ENCODE measurements at places on chromosomes 1 and 21.

DNA sequence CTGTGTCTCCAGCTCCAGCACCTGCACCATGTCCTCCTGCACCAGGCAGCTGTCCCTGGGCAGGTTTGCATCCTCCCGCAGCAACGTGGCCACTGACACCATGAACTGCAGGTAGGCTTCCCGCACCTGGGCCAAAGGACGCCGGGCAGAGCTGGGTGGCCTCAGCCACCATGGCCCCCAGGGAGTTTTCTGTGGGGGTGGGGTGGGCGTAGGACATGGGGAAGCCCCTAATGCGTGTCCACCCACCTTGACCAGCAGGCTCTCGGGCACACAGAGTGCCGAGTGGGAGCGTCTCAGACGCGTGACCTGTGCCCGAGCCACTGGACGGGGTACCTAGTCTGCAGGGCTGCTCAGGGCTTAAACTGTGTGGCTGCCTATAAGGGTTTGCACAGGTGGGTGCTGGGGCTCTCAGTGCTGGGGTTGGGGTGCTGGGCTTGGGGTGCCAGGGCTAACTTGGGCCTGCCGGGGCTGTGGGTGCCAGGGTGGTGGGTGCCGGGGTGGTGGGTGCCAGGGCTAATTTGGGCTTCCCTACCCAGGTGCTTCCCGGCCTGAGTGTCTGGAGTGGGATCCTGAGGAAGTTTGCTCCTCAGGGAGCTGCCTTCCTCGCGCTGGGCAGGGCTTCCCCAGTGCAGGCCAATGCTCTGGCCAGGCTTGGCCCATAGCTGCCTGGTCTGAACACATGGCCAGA is 17.7 kb downstream of the PRXL2B start:
- no peak for DNase-seq

- DNase-seq: no peak
Measured at GRCh38 chr1:65176056-65176450, 28.1 kb downstream of the AK4 start.

GRCh38 chr1:199551967-199552565 is 475.4 kb upstream of the NR5A2 start:
- peak; percentile 13 for DNase-seq

GRCh38 chr1:107110326-107110725 is 30.5 kb upstream of the NTNG1 start:
- DNase-seq: no peak

GRCh38 chr1:84299536-84300170 is 1.9 kb upstream of the SAMD13 start:
- DNase-seq: no peak

GRCh38 chr21:20661246-20661645 is 337.0 kb upstream of the NCAM2 start:
- DNase-seq: no peak

- DNase-seq: no peak
Measured at GRCh38 chr1:54403405-54403804, 2.8 kb downstream of the SSBP3 start.

GRCh38 chr1:33599516-33600115 is 127.2 kb downstream of the ZSCAN20 start:
- DNase-seq: no peak

- DNase-seq: no peak
Measured at GRCh38 chr1:78527706-78528105, 36.9 kb downstream of the PTGFR start.

DNA sequence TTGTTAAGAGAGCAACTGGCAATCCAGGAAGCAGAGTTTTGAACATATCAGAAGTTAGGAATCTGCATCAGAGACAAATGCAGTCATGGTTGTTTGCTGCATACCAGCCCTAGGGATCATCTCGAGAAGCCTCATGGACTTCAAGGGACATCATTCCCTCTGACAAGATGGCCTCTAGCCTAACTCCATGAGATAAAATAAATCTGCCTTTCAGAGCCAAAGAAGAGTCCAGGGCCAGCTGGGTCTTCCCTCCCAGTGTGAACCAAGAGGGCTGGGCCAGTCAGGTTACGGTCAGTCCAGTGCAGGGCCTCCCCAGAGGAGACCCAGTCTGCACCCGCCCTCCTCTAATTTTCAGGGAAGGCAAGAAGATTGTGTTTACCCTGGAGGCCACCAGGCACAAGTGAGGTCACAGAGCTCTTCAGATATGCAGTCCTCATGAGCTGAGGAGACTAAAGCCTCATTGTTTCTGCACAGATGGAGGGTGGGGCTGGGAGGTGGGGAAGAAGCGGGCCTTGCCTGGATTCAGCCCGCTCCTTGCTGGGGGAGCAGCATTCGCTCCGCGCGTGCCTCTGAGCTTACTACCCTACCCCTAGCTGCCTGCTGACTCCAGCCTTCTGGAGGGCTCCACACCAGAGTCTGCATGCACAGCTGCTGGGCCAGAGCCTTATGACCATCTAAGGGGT is 52.8 kb downstream of the CAPN2 start:
- DNase-seq: no peak

DNA sequence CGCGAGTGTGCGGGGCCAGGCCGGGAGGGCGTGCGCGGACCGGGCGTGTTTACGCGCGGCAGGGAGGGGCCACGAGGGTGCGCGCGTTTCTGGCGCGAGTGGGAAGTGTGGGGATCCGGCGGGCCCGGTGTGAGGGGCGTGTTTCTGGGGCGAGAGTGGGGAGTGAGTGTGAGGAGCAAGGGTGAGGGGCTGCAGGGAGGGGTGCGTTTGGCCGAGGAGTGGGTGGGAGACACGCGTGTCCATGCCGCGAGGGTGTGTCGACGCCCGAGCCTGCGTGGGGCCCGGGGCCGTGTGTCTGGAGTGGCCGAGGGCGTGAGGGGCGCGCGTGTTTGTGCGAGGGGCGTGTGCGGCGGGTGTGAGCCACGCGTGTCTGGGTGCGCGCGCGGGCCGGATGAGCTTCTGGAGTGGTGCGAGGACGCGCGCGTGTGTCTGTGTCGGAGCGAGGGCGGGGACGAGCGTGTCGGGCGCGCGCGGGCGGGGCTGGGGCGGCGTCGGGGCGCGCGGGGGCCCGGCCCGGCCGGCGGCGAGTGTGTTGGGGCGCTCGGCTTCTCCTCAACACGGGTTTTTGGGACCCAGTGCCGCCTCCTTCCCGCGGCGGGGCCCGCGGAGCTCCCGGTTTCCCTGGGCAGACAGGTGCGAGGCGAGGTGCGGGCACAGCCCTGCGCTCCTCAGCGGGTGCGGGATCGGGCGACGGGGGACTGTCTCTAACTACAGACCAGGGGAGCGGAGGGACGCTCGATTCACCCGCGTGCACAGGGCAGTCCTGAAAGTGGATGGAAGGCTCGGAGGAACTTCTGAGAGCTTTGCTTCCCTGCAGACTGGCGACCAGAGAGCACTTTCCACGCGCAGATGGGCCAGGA is 65.8 kb upstream of the VAMP3 start:
- DNase-seq: no peak

DNA sequence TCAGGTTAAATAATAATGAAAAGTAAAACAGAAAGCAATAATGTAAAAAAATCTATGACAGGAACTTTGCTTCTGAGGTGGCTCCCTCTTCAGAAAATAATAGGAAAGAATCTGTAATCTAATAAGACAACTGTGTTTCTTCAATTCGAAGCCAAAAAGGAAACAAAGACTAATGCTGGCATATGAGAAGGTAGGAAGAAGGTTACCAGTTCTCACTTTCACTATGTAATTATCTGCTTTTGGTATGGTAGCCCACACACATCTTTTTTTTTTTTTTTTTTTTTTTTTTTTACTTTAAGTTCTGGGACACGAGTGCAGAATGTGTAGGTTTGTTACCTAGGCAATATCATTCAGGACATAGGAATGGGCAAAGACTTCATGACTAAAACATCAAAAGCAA is 47.1 kb downstream of the COP1 start:
- DNase-seq: no peak

GRCh38 chr1:154736841-154737240 is 128.9 kb upstream of the ADAR start:
- DNase-seq: peak; percentile 29

GRCh38 chr1:100219883-100220282 is 29.8 kb downstream of the DBT start:
- no peak for DNase-seq

GRCh38 chr1:219427403-219427802 is 185.5 kb downstream of the ZC3H11B start:
- DNase-seq: no peak

GRCh38 chr1:151501474-151501873 is 9.7 kb upstream of the CGN start:
- DNase-seq: no peak

GRCh38 chr21:43884861-43885417 is 19.9 kb downstream of the AGPAT3 start:
- DNase-seq: no peak

DNA sequence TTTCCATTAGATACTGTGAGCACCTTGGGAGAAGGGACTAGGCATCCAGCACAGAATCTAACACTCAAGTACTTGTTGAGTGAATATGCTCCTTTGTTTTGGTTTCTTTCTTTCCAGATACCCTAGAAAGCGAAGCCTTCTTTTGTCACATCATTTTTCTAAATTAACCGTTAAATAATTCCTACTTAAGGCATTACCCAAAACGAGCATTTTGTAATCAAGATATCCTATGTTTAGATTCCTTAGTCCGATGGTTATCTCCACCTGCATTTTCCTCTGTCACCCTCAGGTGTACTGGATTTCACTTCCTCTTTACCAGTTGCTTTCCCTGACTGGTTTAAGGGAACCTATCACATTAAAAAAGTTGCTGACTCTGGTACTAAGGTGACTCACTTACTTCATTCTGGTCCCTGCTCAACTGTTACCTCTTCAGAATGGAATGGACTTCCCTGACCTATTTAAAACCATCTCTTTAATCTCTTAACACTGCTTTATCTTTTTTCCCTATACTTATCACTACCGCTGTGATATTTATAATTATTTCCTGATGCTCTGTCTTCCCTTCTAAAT is 3.2 kb downstream of the B3GALNT2 start:
- no peak for DNase-seq

DNA sequence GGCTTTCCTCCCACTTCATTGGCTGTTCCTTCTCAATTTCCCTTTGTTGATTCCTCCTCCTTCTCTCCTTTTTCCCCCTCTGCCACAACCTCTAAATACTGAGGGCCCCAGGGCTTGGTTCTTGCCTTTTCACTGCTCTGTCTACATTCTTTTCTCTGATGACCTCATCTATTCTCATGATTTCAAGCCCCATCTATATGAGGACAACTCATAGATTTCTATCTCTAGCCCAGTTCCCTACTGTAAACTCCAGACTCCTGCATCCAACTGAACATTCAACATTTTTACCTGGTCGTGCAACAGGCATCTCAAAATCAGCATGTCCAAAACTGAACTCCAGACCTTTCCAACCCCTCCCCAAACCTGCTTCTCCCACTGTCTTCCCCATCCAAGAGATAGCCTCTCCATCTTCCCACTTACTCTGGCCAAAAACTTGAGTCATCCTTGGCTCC is 11.5 kb upstream of the SLC9A1 start:
- DNase-seq: no peak

- DNase-seq: no peak
Measured at GRCh38 chr1:114152089-114152507, 1.6 kb downstream of the SYT6 start.

GRCh38 chr1:210635108-210635507 is 306.4 kb downstream of the HHAT start:
- no peak for DNase-seq

DNA sequence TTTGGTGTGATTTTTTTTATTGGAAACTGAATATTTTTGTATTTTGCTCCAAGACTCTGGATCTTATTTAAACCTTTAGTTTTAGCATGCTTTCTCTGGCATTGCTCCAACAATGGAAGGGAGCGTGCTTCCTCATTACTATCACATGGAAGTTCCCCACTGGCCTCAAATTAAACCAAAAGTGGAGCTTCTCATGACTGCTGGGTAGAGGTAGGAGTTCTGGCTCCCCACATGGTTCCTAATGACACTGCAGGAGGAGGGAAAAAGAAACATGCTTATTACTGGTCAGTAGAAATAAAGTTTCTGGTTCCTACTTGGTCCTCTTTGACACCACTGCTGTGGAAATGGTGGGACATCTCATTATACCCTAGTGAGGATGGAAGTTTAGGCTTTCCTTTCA is 310.5 kb downstream of the PTGER3 start:
- no peak for DNase-seq

GRCh38 chr1:119781434-119782210 is 12.9 kb upstream of the HMGCS2 start:
- DNase-seq: no peak

- DNase-seq: no peak
Measured at GRCh38 chr21:35406635-35407034, 357.5 kb upstream of the RUNX1 start.

GRCh38 chr21:35106246-35106835 is 57.2 kb upstream of the RUNX1 start:
- no peak for DNase-seq

DNA sequence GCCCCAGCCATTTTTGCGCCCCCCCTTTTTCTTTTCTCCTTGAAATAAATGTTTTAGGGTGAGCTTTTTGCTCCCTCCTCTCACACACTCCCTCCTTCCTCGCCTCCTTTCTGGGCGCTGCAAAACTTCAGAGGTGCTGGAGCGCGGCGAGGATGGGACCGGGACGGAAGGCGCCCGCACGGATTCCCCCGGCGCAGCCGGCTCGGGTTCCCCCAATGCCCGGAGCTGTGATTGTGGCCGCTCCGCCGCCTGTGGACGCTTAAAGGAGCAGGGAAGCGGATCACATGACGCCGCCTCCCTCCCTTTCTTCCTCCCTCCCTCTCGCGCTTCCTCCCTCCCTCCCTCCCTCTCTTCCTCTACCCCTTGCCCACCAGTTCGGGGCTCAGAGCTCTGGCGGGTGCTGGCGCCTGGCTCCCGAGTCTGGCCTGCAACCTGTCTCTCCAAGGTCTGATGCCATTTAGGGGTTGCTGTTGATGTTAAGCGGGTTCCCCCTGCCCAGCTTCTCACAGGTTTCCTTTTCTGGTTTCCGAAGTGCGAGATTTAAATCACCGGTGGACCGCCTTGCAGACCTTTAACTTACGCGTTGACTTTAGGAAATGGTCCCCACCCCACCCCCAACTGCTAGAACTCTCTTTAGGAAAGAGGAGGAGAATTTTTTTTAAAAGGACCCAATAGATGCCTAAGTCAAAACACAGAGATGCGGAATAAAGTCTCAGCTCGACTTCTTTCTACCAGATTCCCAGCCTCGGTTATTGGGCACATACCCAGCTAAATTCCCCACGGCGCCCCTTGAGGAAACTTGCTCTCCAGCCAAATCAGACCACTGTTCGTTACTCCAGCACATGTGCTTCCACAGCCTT is at the start of gene WLS:
Gene WLS (minus strand): TSS at position 235 of the 860 bp plus-strand sequence. CDS start 224 bp downstream, at position 11.
- DNase-seq: no peak

DNA sequence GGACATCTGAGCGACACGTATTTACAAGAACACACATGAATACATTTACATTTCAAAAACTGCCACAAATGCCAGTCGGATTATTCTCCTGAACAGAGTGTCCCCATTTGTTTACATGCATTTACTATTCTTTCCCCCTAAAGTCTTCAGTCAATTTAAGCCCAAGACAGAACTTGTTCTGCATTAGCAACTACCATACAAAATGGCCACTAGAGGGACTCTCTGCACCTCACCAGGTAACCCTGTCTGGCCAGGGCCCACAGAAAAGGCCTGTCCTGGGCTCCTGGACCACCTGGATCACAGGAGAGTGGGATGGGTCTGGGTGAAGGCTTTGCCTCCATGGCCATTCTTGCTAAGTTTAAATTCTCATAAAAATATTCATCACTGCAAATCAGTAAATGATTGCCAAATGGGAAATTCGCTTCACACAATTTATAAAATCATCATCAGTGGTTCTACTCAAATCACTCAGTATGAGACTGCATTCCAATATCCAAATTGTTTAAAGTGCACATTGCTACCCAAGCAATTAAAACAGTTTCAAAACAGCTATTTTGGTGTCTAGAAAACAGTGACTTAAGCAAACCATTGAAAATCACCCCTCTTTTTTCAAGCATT is 12.5 kb upstream of the GUCA2A start:
- no peak for DNase-seq
